IPS DF 6.9 (cell line): ENCODE measurements at places on chromosomes 4 and X.

- no peak for DNase-seq
Measured at GRCh38 chr4:182795446-182796238, 121.5 kb downstream of the DCTD start.

- DNase-seq, result no peak
Measured at GRCh38 chr4:182418054-182418734, 175.0 kb downstream of the TENM3 start.

- no peak for DNase-seq
Measured at GRCh38 chr4:123233136-123233768, 163.3 kb upstream of the SPRY1 start.

GRCh38 chr4:10006601-10007435, 14.5 kb downstream of the SLC2A9 start:
- DNase-seq, result no peak

GRCh38 chr4:36208893-36209473, 35.3 kb downstream of the ARAP2 start:
- DNase-seq, result no peak

GRCh38 chr4:94635177-94635576, 122.6 kb upstream of the BMPR1B start:
- no peak for DNase-seq

DNA sequence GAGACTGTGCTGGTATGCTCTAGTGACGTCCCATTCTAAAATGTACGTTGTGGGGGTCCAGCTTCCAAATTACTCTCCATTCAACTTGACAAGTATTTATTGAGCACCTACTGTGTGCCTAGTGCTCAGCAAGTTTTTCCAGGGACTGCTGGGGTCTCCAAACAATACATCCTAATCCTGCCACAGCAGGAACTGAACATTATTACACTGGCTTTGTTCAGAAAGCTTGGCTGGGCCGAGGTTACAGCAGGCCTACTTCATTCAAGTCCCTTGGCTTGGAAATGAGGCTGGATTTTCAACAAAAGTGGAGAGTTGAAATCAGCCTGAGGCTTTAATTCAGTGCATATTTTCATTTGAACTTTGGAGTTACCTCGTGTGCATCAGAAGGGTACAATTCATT, 78.0 kb downstream of the GUCY2F start:
- DNase-seq, result no peak

- DNase-seq, result no peak
Measured at GRCh38 chr4:47383829-47384427, 79.6 kb downstream of the COMMD8 start.
